ENCODE measurements at places on chromosomes 1 and 21.

- DNase-seq, result no peak
These were observed 81.7 kb upstream of the ADAM30 start for GRCh38 chr1:119978018-119978505.

DNA sequence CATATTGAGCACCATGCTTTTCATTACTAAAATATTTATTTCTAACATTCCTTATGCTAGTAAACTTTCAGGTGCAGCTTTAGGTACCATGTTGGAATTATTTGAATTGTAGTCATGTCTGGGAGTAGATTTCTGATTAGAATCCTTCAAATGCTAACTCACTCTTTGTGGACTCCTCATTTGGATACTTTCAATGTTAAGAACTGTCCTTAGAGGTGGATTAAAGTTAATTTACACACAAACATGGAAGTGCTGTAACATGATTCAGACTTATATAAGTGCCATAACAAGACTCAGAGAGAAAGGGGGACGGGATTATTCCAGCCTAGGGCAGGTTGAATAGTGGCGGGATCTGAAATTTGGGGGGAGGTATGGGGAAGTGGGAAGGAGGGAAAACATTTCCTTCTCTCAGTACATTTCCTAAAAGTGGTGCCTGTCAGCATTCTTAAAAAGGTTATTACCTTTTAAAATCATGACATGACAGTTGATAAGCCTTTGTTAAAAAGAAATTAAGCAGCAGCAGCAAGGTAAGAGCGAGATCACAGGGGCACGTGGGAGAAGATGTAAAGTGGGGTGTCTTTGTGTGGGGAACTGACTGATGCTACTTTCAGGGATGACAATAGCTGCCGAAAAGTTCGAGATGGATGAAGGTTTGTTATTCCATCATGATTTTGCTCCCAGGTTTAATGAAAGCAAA lies 44.4 kb downstream of the HHAT start:
- no peak for DNase-seq

- DNase-seq, result no peak
These were observed 11.2 kb upstream of the RAP1GAP start for GRCh38 chr1:21680381-21680780.

DNA sequence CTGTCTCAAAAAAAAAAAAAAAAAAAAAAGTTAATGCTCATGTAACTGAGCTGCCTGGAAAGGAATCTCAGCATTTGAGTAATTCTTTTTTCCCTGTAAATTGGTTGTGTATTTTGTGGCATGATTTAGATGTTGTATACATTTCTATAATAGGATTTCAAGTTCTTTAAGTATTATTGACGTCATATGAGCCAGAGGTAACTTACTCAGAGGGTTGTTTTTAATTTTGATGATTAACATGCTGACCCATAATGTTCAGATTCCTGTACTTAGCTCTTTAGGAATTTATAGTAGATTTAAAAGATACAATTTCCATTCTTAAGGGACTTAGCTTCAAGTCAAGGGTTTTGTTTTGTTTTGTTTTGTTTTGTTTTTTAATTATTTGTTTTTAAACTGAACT lies 120.4 kb downstream of the CACHD1 start:
- DNase-seq, result no peak

DNA sequence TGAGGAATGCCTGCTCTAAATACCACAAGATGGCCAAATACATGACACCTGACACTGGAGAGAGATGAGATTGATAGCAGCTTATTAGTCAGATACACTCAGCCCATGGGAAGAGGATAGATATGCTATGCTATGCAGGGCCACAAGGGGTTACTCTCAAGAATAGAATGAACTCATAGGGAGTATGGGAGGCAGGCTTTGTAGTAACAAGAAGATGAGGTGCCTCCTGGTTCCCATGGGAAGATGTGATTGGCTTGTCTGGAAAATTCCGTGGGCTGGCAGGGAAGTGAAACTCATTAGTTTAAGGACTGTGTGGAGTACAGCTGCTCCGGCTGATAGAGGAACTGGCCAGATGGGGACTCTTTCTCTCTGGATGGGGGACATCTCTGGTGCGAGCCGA lies 16.5 kb downstream of the CCDC30 start:
- no peak for DNase-seq

DNA sequence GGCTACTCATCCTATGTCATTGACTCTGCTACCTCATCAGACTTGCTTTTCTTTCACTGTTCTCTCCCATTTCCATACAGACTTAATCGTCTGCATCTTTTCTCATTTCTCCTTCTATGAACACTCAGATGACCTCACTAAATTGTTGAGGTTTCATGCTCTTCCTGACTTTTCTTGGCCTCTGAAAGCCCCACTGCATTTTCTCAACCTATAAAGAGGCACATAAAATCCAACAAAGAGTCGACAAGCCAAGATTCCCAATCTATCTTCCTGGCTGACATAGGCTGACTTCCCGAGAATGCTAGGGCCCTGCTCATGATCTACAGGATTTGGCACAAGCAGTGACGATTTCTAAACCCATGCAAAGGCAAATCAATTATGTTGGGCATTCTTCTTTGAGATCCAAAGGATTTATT lies 280.8 kb upstream of the DPYD start:
- no peak for DNase-seq

DNA sequence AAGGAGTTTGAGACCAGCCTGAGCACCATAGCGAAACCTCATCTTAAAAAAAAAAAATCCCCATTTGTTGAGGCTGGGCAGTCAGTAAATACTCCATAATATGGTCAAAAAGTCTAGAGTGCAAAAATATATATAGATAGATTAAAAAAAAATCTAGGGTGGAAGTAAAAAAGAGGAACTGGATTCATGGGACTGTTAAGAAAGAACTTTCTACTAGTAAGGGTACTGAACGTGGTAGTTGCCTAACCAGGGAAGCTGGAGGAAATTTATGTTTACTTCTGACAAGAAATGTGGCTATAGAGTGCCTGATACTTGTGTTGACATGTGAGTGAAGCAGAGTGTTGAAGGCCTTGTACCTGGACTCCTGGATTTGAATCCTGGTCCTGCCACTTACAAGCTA lies 265.9 kb upstream of the FAM78B start:
- no peak for DNase-seq

DNA sequence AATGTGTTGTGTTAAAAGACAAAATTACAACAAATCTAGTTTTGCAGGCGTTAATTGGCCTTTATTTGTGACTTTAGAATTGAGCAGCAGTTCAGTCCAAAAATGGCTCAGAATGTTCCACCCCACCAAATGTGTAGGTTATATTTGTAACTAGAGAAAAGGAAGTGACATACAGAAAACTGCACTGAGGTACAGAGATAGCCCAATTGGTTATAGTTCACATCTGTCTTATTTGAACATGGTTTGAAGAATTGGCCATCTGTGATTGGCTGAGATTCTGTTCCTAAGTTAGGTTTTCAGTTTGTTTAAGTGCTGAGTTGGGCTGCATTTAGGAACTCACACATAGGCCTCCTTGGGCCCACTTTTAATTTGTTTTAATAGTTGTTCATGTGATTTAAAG lies 12.0 kb upstream of the FMO2 start:
- no peak for DNase-seq

- DNase-seq, result no peak
These were observed 104.0 kb upstream of the BMP8A start for GRCh38 chr1:39387452-39387851.

GRCh38 chr1:25120281-25120680 lies 112.0 kb downstream of the SYF2 start:
- DNase-seq, result no peak

DNA sequence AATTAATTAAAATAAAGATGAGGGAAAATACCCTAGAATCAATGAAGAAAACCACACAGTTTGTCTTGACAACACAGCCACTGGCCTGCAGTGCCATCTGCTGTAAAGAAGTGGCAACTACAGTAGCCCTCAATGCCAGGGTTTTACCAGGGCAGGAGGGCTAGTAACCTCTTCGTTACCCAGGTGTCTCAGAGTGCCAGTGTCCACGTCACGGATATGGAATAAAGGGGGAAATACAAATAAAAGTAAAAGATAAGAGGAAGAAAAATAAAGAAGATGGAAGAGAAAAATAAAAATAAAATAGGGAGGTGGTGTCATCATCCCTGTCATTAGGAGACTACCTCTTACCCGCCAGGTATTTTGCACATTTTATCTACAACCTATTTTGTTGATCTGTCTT lies 14.2 kb upstream of the SLC44A3 start:
- no peak for DNase-seq

DNA sequence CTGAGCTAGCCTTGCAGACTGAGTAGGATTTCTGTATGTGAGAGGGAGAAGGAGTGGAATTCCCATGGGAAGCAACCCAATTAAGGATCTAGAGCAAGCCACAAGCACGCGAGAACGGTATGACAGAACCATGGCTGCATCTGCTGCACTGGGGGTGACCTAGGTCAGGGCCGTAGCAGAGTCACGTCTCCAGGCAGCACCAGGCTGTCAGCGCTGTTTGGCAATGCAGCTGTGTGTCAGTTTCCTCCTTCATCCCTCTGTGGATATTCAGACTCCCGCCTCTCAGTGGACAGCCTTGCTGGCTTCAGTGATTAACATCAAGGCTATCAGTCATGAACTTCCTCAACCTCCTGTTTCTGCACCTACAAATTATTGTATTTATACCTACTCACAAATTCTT lies 118.1 kb upstream of the PPP2R5A start:
- DNase-seq, result no peak

DNA sequence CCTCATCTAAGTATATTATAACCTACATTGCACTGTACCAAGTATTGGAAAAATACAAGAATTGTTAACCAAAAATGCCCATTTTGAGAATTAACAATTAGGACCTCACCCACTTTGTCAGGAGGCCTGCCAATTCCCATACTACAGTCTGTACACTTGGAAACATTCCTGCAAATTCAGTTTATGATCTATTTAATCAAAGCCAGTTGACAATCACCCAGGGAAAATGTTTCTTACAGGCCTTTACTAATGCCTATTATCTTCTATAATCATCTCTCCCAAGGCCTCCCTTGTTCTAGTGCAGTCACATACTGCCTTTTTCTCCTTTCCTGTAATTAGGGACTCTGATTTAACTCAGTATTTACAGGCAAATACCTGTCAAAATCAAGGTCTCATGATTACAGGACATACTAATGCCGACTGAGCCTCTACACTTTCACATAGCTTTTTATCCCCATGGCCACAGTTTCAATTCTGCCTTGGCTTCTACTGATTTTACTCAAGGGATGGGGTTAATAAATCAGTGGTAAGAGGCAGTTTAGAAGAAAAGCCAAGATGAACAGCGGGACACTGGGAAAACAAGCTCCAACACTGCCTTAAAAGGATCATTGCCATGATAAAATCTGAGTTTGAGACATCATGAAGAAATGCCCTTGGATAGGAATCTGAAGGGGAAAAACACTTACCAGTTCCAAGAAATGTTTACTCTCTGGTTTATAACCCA lies 338.7 kb downstream of the VAV3 start:
- DNase-seq, result no peak

DNA sequence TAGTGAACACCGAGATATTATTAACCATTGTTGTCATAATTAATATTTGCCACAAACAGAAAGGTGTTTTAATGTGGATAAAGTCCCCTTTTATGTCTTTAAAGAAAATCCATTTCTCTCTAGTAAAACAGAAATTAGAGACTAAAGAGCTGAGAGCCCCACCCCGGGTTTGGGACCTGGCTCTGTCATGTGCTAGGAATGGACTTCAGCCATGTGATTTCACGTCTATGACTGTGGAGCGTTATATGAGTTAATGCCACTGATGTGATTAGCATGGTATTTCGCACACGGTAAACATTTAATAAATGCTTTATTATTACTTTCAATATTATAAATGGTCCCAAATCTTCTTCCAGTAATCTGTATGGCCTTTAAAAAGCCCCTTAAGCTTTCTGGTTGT lies 205.0 kb upstream of the NFIA start:
- DNase-seq, result no peak

DNA sequence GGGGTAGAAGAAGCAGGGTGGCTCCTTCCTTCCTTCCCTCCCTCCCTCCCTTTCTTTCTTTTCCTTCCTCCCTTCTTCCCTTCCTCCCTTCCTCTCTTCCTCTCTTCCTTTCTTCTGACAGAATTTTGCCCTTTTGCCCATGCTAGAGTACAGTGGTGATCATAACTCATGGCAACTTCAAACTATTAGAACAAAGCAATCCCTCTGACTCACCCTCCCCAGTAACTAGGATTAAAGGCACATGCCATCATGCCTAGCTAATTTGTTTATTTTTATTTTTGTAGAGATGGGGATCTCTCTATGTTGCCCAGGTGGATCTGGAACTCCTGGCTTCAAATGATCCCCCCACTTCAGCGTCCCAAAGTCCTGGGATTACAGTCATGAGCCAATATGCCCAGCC lies 10.0 kb upstream of the RPE65 start:
- no peak for DNase-seq

DNA sequence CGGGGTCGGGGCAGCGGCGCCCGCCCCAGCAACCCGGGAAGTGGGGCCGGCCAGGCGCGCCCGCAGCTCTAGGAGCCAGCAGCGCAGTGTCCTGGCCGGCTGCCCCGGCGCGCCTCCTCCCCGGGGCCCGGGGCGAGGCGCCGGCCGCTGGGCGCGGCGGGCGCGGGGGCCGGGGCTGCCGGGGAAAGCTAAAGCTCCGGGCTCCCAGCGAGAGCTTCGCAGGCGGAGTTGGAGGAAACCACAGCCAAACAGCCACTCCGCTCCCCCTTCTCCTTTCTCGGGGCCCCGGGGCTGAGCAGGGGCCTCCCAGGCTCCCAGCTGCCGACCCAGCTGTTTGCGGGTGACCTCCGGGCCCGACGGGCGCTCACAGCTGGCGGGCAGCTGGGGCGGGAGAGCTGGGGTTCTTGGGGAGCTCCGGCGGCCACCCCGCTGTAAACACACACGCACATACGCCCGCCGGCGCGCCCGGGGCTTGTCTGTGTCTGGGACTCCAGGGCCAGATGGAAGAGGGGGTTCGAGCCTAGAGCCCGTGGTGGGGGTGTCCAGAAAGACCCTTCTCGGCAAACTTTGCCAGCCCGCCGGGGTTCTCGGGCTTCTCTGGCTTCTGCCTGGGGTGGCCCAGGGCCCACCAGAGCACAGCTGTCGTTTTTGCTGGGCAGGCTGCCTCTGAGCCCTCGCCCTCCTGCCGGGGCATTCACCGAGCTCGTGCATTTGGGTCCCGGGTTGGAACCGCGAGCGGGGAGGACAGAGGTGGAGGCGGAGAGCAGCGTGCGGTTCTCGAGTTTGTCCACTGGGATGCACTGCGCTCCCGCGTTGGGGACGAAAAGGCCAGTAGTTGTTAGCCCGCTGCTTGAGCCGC lies 1.5 kb downstream of the AJAP1 start:
- DNase-seq, result no peak

DNA sequence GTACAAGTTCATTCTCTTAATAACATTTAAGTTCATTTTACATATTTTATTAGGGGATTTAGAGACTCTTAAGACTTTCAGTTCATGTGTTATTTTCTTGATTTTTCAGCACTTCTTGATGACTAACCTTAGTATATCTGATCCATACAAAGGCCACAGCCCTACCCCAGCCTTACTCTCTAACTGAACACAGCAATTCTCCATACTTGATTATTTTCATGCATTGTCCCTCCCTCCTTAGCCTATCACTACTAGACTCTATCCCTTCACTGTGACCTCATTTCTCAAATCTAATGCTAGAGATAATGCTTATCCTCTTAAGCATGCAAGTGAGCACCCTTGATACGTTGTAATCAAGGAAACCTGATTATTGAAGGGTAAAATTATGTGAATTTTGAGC lies 15.2 kb downstream of the PRKAA2 start:
- no peak for DNase-seq
